ENCODE measurements at places on chromosomes 7 and 10.

GRCh38 chr7:151891753-151892152, 14.8 kb upstream of the PRKAG2 start:
- no peak for DNase-seq

DNA sequence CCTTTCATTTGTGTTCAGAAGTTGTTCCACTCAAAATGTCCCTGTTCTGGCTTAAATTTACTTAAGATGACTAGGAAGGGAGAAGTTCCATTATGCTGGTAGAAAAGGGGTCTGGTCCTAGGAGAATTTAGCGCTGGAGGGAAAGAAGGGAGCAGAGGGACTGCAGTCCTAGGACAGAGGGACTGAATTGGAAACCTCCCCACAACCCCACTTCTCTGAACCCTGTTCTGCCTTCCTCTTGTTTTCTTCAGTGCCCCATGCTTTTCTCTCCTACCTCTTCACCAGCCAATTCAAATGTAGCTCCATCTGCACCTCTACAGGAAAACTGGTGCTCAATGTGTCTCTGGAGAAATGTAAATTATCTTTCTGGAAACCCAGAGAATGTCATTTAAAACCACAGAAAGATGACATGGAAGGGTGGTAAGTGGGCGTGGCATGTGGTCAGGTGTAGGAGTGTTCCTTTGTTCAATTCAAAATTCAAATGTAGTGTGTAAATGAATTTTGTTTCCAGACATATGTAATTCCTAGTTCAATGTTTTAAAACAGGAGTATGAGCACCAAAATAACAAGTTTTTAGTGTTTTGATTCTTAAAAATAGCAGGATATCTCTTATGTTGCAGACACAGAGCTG, 24.0 kb upstream of the RHOBTB1 start:
- DNase-seq = no peak

GRCh38 chr10:60821656-60822055, 43.4 kb downstream of the CDK1 start:
- no peak for DNase-seq

GRCh38 chr10:124302951-124303505, 115.7 kb downstream of the OAT start:
- DNase-seq = no peak

DNA sequence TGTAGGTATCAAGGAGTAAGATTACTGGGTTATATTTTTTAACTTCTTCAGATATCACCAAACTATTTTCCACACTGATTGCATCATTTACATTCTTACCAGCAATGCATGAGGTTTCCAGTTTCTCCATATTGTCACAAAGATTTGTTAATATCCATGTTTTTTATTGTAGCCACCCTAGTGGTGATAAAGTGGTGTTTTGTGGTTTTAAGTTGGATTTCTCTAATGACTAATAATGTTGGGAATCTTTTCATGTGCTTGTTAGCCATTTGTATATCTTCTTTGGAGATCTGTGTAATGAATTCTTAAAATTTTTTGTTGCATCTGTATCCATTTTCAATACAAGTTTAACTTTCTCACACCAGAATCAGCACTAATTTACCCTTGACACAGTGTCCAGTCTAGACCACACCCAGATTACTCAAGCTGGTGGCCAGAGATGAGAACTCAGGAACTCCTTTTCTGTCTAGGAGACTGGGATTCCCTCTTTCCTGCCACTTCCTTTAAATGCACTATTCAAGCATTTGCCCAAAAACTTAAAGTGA, 67.0 kb upstream of the PLXDC2 start:
- no peak for DNase-seq

- DNase-seq = no peak
Observed at GRCh38 chr7:135886345-135887132, 90.6 kb downstream of the MTPN start.

DNA sequence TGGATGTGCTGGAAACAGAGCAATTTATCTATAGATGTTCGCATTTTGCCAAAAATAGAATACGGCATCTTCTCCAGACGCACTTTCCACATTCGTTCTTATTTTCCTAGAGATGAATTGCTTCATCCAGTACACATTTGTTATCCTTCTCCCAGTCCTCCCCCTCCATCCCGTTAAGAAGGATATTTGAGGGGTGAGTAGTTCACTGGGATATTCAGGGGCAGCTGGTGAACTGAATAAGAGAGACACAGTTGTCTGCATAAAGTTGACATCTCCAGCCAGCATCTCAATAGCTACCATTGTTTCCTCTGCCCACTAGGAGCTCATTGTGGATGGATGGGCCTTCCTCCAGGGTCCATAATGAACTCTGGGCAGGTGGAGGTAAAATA, 456.8 kb upstream of the NRP1 start:
- no peak for DNase-seq

- no peak for DNase-seq
Observed at GRCh38 chr10:80500572-80501380, 36.9 kb upstream of the SH2D4B start.

GRCh38 chr10:119283818-119284217, 76.4 kb downstream of the GRK5 start:
- no peak for DNase-seq

DNA sequence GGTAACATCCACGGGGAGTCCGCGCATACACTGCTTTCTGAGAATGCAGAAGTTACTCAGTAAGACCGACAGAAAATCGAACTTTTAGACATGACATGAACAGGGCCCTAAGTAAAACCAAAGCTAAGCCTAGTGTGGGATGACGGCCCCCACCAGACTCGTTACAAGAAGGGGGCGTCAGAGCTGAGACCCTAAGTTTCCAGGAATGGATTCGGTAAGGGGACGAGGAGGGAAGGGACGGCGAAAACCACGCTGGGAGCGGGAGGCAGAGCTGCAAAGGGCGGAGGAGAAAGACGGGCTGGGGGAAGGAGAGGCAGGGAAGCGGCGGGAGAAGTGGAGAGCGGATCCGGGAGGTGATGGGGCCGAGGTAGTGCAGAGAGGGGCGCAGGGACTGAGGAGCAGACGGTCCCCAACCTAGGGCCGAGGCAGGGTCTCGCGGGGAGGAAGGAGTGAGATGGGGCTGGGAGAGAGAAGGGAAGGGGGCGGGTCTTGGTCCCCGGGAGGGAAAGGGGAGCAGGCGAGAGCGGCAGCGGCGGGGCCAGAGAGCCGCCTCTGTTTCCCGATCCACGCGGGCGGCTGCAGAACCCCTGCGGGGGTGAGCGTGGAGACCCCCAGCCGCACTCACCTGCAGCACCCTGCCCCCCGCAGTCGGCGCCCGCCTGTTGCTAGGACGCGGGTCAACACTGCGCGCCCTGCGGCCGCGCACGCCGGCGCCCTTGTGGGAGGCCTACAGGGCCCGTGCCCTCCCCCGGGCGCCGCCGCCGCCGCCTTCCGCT, 513 bp downstream of the ODAD2 start:
- DNase-seq = no peak

GRCh38 chr10:97852840-97853405, 3.3 kb downstream of the GOLGA7B start:
- DNase-seq = no peak

DNA sequence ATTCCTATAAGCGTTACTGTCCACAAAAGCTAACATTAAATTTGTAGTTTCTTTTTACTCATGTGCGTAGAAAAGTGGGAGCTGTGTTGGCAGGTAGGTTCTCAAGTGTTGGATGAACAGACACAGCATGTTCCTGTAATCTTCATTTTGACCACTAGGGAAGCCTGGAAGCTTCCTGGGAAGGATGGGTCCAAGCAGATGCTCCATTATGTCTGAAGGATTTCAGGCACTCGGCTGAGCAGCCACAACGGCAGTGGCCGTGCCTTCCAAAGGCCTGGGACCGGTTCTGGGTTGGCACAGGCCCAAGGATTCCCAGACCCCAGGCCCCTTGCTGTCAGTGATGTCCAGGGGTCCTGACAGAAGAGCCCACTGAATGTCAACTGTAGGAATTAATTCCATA, 386.3 kb downstream of the TNS3 start:
- DNase-seq = no peak

DNA sequence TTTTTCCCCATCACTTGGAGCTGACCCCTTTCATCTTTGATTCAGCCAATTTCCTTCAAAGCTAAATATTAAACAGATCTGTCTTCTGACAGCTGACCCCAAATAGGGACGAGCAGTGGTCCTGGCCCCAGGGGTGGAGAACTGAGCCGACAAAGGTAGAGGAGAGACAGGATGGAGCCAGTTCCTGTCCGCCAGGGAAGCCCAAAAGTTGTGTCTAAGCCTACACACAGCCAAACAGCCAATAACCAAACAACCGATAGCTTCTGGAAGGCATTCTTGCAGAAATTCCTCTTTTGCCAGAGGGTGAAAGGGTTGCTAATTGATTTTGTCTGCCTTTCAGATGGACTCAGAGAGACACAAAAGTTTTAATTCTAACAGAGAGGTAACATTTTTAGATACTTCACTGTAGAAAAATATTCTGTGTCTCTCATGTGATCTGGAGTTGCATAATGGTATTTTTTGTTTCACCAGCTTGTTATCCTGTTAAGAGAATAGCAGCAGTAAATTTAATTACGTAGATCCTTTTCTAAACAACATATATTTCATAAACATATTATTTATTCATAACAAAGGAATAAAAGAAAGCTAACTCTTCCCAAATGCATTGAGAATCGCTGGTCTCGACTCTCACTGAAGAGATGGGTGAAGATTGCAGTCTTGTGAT, 161.7 kb upstream of the LYZL1 start:
- DNase-seq = no peak

GRCh38 chr7:45071528-45071927, 17.2 kb downstream of the NACAD start:
- no peak for DNase-seq

DNA sequence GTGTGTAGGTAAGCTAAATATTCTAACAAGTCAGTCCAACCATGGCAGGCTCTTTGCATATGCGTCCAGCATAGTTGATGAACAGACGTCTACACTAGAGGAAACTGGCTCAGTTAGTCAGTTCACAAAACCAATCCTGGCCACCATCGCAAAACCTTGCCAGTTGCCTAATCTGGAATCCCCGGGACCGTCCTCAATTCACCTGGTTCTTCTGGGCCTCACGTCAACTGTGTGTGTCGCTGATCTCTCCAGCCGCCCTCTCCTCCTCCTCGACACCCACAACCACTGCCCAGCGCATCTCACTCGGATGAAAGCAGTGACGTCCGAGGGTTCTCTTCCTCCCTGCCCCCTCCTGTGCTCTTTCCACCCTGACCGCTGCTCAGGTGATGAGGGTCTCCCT, 217.8 kb upstream of the SH2B2 start:
- DNase-seq = no peak

GRCh38 chr10:73478636-73479035, 17.2 kb downstream of the PPP3CB start:
- DNase-seq = no peak

DNA sequence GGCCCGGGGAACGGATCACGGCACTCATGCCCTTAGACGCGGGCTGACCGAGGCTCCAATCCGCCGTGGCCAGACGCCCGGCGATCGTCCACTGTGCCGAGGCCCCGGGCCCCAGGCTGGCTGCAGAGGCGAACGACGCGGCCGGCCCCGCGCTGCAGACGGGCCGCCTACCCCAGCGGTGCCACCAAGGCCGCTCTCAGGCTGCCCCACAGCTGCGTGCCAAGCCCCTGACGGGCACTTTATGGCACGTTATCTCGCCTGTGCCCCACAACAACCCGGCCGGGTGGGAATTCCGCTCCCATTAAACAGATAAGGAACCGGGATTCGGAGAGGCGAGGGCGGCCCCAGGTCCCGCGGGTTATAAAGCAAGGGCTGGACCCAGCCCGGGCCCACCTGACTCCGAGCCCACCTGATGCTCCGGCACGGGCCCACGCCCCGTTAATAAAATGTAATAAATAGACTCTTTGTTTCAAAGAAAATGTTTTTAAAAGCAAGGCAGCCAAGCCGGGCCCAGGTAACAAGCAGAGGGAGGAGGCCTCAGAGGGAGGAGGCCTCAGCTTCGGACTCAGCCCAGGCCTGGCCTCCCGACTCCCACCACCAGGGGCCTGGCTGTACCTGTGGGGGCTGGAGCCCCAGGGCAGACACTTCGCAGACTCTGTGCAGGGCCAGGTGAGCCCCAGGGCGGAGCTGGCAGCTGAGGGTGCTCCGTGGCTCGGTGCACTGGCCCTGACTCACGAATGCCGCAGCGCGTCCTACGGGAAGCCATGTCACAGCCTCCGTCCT, 79.7 kb downstream of the FOXL3 start:
- no peak for DNase-seq

Data from stimulated activated CD4-positive, alpha-beta T cell treated with anti-CD3 and anti-CD28 coated beads, TNF-alpha, amount 100 ng/mL, for 48 hours (primary cell).